Glutamatergic neuron (in vitro differentiated cells): ENCODE measurements at places on chromosomes 2 and 18. TPM values are rescaled to one million over a fixed set of nuclear protein-coding genes. Genes with fewer than 3 reads are reported as not detected.

FAM110C gene
- not detected for total RNA-seq

SLC19A3 gene
- 1.7 TPM for total RNA-seq

DNA sequence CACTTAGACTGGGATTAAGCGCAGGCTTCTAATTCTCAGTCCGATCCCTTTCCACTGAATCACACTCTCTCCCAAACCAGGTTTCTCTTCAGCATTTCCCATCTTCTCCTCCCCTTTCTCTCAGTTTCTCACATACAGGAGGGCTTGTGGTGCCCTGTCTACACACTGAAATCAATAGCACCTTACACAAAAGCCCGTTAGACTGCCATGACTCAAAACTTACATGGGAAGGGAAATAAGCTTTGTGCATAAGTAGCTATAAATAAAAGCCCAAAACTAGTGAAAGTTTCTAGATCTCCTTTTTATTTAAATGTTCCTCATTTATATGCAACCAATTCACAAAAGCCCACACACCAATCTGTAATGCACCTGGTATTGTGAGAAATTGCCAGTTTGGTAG is 318.4 kb downstream of the TXNL1 start:
- DNase-seq = no peak

GRCh38 chr2:145561152-145561551 is 1041.2 kb upstream of the ZEB2 start:
- no peak for DNase-seq

DNA sequence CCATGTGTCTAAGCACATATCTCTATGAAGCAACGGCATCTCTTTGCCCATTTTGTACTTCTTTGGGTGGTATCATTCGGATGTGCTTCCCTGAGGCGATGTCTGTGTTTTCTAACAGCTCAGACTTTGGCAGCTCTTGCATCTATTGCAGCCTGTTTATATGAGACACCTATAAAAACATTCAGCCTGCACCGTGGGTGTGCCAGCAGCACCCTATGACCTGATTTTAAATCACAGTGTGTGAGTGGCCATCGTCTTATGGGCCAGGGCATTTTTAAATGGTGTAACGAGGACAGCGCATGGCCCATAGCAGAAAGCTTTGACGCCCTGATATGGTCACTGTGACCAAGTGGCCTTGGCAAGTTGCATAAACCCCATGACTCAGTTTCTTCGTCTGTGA is 12.9 kb downstream of the NPAS2 start:
- no peak for DNase-seq

DNA sequence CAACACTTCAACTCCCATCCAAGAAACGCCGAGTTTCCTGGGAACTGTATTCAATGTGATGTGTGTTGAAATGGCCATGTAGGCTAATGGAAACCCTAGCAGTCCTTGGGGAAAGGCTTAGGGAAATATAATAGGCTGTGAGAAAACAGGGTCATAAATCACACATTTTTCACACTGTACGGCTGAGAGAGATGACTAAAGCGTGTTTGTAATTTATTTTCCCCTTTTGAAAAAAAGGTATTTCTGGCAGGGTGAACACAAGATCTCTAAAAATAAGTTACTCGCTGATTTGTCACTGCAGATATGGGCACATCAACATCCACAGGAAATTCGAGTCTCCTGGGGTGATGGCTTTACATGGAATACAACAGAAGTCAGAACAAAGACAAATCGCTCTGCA is 109.6 kb upstream of the ST6GAL2 start:
- no peak for DNase-seq
